ENCODE measurements at places on chromosomes 6 and 20.

- H3K36me3 ChIP-seq = peaks cover 4% of the 10 kb centered on the region
- DNase-seq = no peak
- peaks cover 54% of the 10 kb centered on the region for H3K4me1 ChIP-seq
- H3K27me3 ChIP-seq = no peaks in the 10 kb centered on the region
These were observed 2.1 kb downstream of the EZR start for GRCh38 chr6:158816803-158817727.

- H3K27me3 ChIP-seq = no peaks in the 10 kb centered on the region
- peak; percentile 55 for DNase-seq
- H3K4me1 ChIP-seq = peaks cover 87% of the 10 kb centered on the region
- H3K27ac ChIP-seq = peak overlapping the region; percentile 98
- no peaks in the 10 kb centered on the region for H3K36me3 ChIP-seq
These were observed 38.5 kb downstream of the SUN5 start for GRCh38 chr20:32965581-32966373.

DNA sequence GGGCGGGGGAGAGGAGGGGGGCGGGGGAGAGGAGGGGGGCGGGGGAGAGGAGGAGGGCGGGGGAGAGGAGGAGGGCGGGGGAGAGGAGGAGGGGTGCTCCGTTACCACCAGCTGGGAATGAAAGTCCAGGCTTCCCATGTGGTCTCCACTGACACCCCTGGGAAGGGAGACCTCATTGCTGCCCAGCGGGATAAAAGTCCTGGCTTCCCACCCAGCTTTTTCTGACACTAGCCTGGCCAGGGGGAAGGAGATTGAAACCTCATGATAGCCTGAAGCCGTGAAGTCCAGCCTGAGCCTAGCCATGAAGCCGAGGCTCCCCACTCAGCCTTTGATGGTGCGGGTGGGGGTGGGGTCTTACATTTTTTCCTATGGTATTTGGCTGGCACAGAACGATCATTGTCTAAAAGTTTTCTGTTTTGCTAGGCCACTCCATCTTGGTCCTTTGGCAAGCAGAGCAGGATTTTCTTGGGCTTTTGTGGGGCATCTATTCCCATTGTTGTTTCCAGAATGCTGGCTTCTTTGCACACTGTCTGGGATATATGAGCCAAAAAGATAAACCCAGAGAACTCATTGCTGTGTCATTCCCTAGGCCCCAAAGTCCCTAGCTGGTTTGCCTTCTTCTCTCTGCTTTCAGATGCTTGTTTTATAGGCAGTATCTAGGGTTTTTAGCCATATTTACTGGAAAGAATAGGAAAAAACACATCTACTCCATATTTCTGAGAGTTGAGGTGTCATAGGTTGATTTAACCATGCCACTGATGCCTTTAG lies 67.9 kb upstream of the RNF24 start:
- no peaks in the 10 kb centered on the region for H3K27me3 ChIP-seq
- H3K4me1 ChIP-seq = peaks cover 13% of the 10 kb centered on the region
- H3K4me3 ChIP-seq = no peak overlapping the region
- no peak for DNase-seq
- H3K27ac ChIP-seq = peak overlapping the region; percentile 28

GRCh38 chr20:58064411-58065010 lies 163.9 kb downstream of the ANKRD60 start:
- H3K27ac ChIP-seq = no peak overlapping the region
- H3K4me3 ChIP-seq = no peak overlapping the region
- H3K4me1 ChIP-seq = no peaks in the 10 kb centered on the region

- H3K4me3 ChIP-seq = no peak overlapping the region
- DNase-seq = no peak
- no peaks in the 10 kb centered on the region for H3K27me3 ChIP-seq
- no peaks in the 10 kb centered on the region for H3K36me3 ChIP-seq
These were observed 64.4 kb downstream of the CHMP4B start for GRCh38 chr20:33875534-33876026.

DNA sequence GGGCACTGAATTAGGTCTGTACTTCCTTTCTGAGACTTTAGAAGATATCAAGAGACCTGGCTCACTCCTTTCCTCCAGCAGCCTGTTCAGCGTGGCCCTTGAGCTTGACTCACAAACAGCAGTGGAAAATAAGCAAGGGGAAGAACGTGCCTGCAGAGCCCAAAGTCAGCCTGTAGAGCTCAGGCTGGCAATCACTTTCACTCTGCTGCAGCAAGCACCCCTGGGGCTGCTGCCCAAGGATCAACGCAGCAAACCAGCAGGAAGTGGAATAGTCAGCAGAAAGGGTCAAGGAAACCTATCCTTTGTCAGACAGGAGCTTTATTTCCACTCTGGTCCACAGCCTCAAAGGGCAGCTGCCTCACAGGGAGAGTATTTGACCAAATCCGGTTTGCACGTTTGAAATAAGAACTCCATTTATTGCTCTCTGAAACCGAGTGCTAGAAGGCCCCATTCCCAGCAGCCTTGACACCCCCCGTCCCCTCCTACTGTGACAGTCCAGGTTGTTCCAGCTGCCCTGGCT lies 77.4 kb downstream of the PRDM1 start:
- DNase-seq = no peak
- peak overlapping the region; percentile 87 for H3K27ac ChIP-seq
- H3K36me3 ChIP-seq = no peaks in the 10 kb centered on the region
- no peaks in the 10 kb centered on the region for H3K27me3 ChIP-seq

DNA sequence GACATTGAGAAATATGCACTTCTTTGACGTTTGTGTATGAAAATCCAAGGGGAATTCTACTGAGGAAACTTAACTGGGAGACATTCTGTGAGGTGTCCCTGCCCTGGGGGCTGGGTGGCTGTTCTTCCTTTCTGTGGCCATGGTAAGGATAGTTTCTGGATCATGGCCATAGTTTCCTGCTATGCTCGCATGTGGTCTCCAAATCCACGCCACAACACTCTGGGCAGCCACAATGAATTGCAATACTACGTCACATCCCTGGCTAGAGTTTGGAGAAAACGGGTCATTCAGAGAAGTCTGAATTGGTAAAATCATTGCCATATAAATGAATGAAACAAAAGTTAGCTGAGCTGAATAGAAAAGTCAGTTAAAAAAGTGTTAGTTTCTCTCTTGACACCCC lies 230.6 kb downstream of the UTRN start:
- peaks cover 64% of the 10 kb centered on the region for H3K36me3 ChIP-seq
- no peak overlapping the region for H3K4me3 ChIP-seq
- no peaks in the 10 kb centered on the region for H3K27me3 ChIP-seq
- no peak overlapping the region for H3K27ac ChIP-seq
- no peak for DNase-seq

DNA sequence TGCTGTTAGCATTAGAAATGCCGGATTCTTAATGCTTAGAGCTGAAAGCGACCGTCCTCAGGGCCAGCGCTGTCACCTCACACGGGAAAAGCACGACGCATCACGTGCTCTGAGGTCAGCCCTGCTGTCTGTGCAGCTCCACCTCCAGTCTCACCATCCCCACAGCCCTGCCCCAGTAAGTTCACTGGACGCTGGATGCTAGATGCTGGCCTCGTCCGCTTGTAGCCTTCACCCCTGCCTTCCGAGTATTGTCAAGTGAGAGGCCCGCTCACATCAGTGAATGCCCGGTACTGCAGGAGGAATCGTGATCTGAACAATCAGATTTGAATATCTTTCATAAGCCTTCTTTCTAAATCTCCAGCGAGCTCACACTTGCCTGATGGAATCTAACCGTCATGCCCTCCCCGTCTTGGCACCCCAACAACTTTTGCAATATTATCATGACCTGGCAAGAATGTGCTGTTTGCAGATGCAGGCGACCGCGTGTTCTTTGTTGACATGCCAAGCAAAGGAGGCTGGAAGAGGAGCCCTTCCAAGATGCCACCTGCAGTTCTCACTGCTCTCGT lies 64.9 kb downstream of the DLL1 start:
- no peak for DNase-seq
- no peaks in the 10 kb centered on the region for H3K36me3 ChIP-seq
- no peak overlapping the region for H3K27ac ChIP-seq
- no peak overlapping the region for H3K4me3 ChIP-seq
- H3K27me3 ChIP-seq = peaks cover 11% of the 10 kb centered on the region
- peaks cover 16% of the 10 kb centered on the region for H3K4me1 ChIP-seq

DNA sequence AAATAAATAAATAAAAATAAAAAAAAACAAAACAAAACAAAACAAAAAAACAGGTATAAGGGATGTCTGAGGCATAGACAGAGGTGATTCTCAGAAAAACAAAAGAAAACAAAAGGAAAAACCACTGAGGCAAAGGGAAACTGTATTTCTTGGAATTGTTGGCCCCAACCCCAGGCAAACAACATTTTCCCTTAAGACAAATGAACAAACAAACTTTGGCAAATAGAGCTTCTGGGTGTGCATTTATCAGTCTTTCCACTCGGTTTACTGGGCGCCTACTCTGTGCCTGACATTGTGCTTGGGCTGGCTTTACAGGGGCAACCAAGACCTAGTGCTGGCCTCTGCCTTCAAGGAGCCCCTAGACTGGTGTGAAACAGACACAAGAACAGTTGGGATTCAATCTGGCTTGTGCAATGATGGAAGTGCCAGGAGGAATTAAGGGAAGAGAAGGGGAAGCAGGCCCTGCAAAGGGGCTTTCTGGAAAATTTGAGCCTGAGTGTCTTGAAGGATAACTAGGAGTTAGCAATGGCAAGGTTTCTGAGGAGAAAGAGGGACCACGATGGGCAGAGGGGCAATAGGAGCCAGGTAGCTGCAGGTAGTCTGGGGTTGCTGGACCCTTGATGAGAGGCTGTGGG lies 33.8 kb upstream of the IER3 start:
- DNase-seq = no peak
- no peak overlapping the region for H3K27ac ChIP-seq
- peaks cover 15% of the 10 kb centered on the region for H3K4me1 ChIP-seq

DNA sequence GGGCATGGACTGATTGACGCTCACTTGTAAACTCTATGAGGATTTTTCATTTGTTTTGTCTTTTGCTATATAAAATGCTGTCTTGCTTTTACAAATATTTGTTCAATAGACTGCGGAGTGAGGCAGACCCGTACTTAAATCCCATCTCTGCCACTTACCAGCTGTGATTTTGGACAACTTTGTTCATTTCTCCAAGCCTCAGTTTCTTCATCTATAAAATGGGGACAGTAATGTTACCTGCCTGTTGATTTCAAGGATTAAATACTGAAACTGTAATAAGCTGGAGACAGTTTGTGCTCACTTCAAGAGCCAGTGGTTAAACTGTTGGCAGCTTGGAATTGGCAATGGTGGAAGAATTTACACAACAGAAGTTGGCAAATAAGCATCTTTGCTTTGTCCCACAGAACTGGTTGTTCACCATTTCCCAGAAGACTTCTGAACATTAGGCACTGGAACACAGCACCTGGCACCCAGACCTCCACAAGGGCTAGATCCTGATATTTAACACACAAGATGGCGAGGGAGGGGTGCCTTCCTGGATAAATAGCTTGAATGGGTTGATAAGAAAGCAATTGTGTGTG lies 479.2 kb downstream of the QKI start:
- DNase-seq = no peak
- H3K27me3 ChIP-seq = no peaks in the 10 kb centered on the region
- H3K36me3 ChIP-seq = no peaks in the 10 kb centered on the region
- no peak overlapping the region for H3K27ac ChIP-seq
- no peaks in the 10 kb centered on the region for H3K4me1 ChIP-seq

DNA sequence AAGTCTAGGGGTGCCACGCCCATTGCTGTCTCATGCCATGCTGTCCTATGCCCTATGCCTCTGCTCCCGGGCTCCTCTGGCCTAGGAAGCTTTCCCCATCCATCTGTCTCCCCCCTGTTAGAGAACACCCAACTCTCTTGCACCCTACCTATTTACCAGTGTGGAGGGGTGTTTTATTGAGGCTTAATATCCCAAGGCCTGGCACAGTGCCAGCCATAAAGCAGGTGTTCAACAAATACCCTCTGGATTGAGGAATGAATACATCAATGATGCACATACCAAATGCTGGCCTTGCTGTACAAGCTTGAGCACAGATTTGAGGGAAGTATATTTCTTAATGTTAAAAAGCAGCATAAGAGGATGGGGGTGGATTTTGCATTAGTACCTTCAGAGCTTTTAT lies 38.3 kb downstream of the METTL24 start:
- no peaks in the 10 kb centered on the region for H3K4me1 ChIP-seq
- H3K27me3 ChIP-seq = no peaks in the 10 kb centered on the region
- no peaks in the 10 kb centered on the region for H3K36me3 ChIP-seq
- no peak overlapping the region for H3K4me3 ChIP-seq
- no peak overlapping the region for H3K27ac ChIP-seq
- no peak for DNase-seq

DNA sequence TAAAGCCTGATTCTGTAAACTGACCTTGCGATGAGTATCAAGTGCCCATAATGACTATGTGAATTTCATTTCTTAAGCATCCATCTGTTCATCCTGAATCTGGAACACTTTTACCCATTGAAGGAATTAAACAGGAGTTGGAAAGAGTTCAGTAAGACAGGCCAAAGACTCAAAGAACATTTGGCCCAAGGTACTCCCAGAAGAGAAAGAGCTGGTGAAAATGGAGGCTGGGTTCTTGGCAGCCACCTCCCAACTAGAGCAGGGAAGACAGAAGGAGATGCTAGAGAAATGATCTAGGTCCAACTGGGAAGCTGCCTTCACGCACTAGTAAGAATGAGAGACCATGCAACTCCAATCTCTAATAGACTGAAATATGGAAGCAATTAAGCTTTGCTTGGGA lies 290.8 kb upstream of the RNF24 start:
- H3K4me3 ChIP-seq = no peak overlapping the region
- H3K27me3 ChIP-seq = peaks cover 7% of the 10 kb centered on the region
- no peak overlapping the region for H3K27ac ChIP-seq
- no peak for DNase-seq

GRCh38 chr20:60238992-60239660 lies 280.9 kb downstream of the CDH26 start:
- DNase-seq = no peak
- no peak overlapping the region for H3K4me3 ChIP-seq
- no peaks in the 10 kb centered on the region for H3K36me3 ChIP-seq
- no peaks in the 10 kb centered on the region for H3K4me1 ChIP-seq
- no peaks in the 10 kb centered on the region for H3K27me3 ChIP-seq

DNA sequence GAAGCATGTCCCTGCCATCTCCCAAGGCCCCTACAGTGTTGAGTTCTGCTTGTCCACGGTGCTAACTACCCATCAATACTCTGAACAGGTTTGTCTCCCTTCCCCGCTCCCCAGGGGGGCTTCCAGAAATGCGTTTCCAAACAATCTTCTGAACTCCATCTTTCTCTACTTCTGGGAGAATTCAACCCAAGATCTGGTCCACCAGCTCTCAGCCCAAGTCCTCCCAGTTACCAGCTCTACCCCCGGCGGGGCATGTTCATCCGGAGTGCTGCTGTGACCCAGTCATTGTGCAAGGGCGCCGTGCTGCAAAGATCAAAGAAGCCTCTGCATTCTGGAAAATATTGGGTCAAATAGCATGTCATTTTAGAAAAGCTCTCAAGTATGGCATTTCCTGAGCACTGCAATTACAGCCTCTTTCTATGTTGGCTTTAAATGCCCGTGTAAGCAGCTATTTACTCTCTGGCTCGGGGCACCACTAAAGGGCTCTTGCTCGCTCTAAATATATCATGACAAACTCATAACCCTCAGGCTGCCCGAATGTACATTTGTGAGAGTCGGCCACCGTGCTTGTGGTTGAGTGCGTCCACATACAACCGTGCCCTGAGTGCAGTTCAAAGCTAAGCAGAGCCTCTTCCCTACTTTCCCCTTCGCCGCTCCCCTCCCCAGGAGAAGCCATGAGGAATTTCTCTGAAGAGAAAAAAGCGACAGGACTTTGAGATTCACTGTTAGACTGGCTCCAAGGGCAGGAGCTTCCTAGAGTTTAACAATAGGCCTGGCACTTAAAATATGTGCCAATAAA lies 71.6 kb downstream of the BANF2 start:
- H3K4me3 ChIP-seq = no peak overlapping the region
- H3K27ac ChIP-seq = no peak overlapping the region
- no peaks in the 10 kb centered on the region for H3K27me3 ChIP-seq
- no peak for DNase-seq
